ENCODE measurements at places on chromosomes 2 and 18. TPM values are rescaled to one million over a fixed set of nuclear protein-coding genes. Genes with fewer than 3 reads are reported as not detected.

DNA sequence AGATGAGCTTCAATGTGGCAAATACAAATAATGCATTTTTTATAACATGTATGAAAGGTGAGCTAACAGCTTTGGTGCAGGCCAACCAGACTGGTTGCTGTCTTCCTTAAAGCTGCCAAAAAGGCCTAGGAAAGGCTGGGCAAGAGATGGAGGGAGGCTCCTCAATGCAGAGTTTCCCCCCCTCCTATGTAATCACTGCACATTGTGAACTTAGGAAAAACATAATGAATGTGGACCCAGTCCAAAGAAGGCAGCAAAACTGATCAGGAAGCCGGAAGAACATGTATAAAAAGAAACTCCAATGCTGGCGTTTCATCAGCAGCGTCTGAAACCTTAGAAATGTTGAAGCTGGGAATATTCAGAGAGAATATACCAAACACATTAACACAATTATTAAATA is 84.2 kb upstream of the LYPD6 start:
- DNase-seq = no peak

DNA sequence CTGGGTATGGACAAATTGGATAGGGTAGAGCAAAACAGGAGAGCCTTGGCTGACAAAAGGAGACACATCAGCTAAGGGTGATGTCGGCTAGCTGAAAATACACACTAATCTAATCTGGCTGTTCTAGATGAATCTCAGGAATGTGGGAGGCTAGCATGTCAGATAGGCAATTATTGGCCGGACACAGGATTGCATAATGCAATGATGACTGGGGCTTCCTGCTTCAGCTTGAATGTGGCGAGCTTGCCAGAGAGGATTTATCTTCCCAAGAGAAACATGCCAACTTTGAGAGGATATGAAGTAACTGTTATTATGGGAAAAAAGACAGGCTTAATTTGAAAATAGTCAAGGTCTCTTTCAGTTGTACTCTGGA is 102.4 kb downstream of the TRIB2 start:
- no peak for DNase-seq

- DNase-seq = no peak
Measured at GRCh38 chr18:28030458-28030857, 146.5 kb downstream of the CDH2 start.

Gene LYG1
- total RNA-seq = 0.97 TPM

GRCh38 chr2:71611781-71612527 is 158.6 kb downstream of the DYSF start:
- peak; percentile 71 for DNase-seq

GRCh38 chr2:107530046-107530445 is 296.6 kb upstream of the RGPD4 start:
- DNase-seq = no peak

DNA sequence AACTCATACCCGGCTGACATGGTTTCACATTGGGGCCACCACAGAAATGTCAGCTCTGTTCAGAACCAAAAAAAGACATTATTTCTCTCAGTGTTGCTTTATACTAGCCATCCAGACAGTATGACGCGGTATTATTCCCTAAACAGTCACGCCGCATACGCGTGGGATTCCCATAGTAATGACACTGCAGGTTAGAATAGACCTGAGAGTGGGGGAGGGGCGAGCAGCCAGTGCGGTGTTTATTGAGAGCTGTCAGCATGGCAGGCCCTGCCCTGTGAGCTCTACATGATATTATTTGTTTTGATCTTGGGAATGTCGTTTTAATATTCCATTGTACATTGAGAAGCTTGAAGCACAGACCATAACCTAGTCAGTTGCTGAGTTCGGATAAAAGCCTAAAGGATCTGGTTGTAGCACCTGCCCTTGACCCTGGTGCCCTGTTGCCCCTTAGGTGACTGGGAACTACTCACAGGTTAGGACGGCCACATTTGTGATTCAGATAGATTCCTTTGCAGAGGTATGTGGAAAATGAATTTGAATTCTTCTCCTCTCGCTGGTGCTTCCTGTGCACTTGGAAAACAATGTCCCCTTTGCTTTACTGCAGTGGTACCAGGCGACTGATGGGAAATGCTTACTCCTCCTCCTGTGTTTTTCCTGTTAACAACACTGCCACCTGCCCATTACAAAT is 150.1 kb downstream of the ARHGAP28 start:
- DNase-seq = no peak

Gene UGT1A3
- not detected for total RNA-seq

- no peak for DNase-seq
Measured at GRCh38 chr18:48017635-48018034, 87.2 kb upstream of the SMAD2 start.

DNA sequence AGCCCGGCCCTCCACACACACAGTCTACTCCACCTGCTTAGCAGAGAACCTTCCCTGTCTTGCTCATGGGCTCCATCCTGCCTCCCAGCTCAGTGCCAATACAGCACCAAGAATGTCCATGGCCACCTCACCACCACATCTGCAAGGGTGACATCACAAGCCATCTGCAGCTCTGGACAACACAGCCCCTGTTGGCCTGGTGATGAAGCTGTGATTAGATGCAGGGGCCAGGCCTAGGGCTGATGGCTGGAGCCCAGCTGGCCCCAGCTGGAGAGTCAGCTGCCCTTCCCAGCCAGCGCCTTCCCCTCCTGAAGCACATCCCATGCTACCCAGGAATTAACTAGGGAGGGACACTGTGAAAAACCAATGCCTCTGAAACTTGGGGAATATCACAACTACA is 91.1 kb downstream of the TTC32 start:
- no peak for DNase-seq

GRCh38 chr2:168200930-168201583 is 46.3 kb downstream of the STK39 start:
- DNase-seq = no peak

Gene IL1B
- total RNA-seq = 1.0 TPM

Gene PROC
- total RNA-seq = not detected

- no peak for DNase-seq
Measured at GRCh38 chr2:131058920-131059319, 34.3 kb downstream of the FAM168B start.

DNA sequence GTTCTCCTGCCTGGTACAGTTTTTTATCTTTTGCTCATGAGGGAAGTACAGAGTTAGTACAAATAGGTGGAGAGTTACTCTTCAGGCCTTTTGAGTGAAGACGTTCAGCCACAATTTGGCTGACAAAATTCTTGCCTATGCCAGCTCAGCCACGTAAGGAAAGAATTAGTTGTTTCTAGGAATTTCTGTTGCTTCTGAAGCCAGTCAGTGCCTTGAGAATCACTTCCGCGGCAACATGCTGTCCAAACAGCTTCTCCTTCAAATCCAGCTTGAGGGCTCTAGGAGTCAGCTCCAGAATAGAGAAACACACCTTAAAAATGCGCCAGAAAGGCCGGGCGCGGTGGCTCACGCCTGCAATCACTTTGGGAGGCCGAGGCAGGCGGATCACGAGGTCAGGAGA is 27.5 kb downstream of the M1AP start:
- no peak for DNase-seq

DNA sequence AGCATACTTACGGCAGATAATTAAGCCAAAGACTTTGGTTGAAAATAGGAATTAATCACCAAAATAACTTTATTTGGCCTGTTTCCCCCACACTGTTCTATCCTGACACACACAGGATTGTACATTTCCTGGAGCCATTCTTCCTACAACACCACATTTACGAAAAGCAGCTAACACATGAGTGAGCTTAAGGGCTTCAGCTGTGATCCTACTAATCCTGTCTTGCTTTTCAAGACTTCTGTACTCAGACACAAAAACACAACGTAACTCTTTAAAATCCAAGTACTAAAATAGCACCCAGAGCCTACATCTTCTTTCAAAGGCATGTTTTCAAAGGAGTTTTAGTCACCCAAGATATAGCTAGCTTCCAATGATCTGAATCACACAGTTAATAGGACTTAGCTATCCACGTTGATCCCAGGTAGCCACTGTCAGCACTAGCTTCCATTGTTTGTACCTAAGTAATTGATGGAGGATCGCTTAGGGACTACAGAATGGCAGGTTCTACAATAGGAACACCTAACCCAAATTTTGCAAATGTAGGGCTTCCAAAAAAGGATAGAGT is 42.8 kb upstream of the TTC39C start:
- DNase-seq = no peak

DNA sequence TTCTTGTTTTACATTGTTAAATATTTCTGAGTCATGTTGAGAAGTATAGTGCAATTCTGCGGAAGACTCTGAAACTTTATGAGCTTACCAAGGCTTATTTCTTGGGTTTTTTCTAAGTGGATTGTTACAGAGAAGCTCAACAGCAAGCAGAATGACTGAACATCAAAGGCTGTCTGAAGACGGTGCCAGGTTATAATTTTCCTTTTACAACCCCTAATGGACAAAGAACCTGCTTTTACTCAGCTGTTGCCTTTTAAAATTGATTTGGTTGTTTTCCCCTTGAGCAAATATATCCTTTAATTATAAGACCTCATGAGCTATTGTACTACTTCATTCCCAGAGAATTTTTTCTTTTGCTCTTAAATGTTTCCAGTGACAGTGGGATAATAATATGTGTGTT is 41.6 kb downstream of the LAMA3 start:
- no peak for DNase-seq

Gene STAT4
- 2.5 TPM for total RNA-seq

Measured in posterior vena cava (tissue), 2 donors.